Cerebellar nuclear complex (tissue), 1 donor: ENCODE measurements at places on chromosomes 11 and 22.

DNA sequence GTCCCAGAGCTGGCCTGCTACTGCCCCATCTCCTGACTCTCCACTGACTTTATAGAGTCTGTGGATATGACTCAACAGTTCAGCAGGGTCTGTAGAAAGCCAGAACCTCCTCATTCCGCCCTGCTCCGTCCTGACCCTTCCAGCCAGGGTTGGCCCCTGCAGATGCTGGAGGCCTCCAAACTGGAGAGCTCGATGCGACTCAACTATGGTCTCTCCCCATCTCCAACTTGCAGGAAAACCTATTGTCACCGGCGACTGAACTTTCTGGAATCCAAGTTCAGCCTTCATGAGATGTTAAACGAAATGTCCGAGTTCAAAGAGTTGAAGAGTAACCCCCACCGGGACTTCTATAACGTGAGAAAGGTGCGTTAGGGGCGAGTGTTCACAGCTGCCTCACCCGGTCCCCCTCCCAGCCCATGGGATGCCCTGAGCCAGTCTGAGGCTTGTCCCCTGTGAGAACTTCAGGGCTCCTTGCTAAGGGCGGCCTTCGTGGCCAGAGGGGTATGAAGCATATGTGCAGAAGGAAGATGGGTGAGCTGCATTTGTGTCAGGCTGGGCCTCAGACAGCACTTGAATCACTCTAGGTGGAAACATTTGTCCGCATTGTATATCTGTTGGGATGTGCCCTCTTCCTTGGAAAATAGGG, 32.1 kb downstream of the AMPD3 start:
- DNase-seq = no peak

GRCh38 chr11:70067036-70067435, 11.1 kb upstream of the ANO1 start:
- no peak for DNase-seq

GRCh38 chr11:79173615-79174014, 267.2 kb downstream of the TENM4 start:
- no peak for DNase-seq

GRCh38 chr11:134880788-134881187, 468.7 kb upstream of the B3GAT1 start:
- no peak for DNase-seq

- no peak for DNase-seq
Measured at GRCh38 chr11:3016861-3017260, 24.7 kb upstream of the NAP1L4 start.

- DNase-seq = no peak
Measured at GRCh38 chr11:74818283-74818946, 69.8 kb downstream of the RNF169 start.

GRCh38 chr11:90288212-90288821, 65.5 kb upstream of the CHORDC1 start:
- no peak for DNase-seq

GRCh38 chr11:19557720-19558140, 154.9 kb upstream of the NAV2 start:
- DNase-seq = no peak

DNA sequence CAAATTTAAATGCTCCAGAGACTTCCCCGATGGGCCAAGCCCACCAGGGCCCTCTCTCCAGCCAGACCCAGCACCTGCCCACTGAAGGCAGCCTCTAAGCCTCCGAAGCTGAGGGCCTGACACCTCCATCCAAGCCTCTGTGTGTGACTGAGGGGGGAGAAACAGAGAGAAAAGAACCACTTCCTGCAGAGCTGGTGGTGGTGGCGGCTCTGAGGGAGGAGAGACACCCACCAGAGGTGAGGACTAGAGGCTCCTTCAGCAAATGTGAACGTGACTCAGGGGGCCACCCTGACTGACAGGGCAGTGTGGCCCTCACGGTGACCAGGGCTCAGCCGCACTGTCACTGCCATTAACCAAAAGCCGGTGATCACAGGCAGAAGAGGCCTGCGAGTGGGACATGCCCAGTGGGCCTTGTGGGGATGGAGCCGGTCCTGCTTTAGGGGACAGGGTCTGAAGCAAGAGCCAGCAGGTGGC, 31.0 kb upstream of the CD5 start:
- DNase-seq = no peak

DNA sequence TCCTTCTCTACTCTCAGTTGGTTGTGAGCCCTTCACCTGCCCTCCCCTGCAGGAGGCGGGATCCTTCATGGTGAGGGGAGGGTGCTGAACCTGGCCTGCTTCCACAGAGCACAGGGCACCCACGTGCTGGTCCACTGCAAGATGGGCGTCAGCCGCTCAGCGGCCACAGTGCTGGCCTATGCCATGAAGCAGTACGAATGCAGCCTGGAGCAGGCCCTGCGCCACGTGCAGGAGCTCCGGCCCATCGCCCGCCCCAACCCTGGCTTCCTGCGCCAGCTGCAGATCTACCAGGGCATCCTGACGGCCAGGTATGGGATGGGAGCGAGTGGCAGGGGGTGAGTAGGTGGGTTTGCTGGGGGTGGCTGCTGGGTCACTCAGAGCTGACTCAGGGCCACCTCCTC, 6.3 kb downstream of the SSH3 start:
- no peak for DNase-seq

DNA sequence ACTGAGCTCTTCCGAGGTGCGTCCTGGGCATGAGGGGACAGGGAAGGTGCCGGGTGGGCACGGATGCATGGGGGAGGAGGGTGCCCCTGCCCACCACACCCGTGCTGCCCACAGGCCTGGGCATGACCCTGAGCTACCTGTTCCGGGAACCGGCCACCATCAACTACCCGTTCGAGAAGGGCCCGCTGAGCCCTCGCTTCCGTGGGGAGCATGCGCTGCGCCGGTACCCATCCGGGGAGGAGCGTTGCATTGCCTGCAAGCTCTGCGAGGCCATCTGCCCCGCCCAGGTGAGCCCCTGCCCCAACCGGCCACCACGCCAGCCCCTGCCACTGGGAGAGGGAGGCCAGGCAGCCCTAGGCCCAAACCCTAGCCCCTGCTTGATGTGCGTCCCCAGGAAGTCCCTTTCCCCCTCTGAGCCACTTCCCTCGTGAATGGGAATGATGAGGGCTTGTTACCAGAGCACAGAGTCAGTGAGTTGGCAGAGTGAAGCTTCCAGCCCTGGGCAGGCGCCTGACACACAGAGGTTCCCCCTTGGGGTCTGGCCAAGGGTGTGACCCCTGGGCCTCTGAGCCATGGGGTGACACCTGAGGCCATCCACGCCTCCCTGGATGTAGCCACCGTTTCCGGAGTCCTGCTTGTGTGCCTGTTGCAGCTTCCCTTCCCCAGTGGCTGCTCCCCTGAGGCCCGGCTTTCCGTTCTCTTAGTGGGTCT, 2.7 kb downstream of the NDUFS8 start:
- no peak for DNase-seq
